Activated CD4-positive, CD25-positive, alpha-beta regulatory T cell (primary cell): ENCODE measurements at places on chromosomes 7 and 10.
A peak's percentile ranks its signal among the peaks of the same experiment; 100 is the strongest.

GRCh38 chr10:92969151-92969550 is 91.4 kb upstream of the CYP26C1 start:
- DNase-seq = no peak

GRCh38 chr10:125559210-125559609 is 123.8 kb downstream of the TEX36 start:
- no peak for DNase-seq

GRCh38 chr10:110679486-110680272 is 35.5 kb downstream of the RBM20 start:
- no peak for DNase-seq

- no peak for DNase-seq
Observed at GRCh38 chr7:51134013-51134441, 182.6 kb downstream of the COBL start.

- DNase-seq = no peak
Observed at GRCh38 chr7:104878577-104878976, 135.4 kb upstream of the KMT2E start.

- no peak for DNase-seq
Observed at GRCh38 chr7:50212666-50213621, 91.6 kb upstream of the IKZF1 start.

- no peak for DNase-seq
Observed at GRCh38 chr7:125059861-125060456, 130.3 kb upstream of the POT1 start.

GRCh38 chr7:107701191-107701590 is 40.6 kb downstream of the SLC26A4 start:
- no peak for DNase-seq

DNA sequence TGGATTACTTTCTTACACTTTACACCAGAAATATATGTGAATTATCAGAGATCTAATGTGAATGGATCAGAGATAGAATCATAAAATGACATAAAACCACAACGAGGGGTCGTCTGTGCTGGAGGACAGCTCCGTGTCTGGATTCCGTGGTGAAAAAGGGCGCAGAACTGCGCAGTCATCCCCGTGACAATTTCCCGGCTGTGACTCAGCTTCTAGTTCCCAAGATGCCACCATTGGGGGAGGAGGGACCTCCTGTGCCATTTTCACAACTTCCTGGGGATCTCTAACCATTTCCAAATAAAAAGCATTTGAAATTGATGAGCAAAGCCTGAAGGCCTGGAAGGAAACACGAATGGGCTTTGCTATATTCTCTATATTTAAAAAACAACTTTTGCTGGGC is 72.1 kb downstream of the PDGFA start:
- no peak for DNase-seq

- no peak for DNase-seq
Observed at GRCh38 chr7:116111475-116111874, 80.9 kb upstream of the TFEC start.

GRCh38 chr10:344582-345200 is 209.4 kb downstream of the ZMYND11 start:
- no peak for DNase-seq

DNA sequence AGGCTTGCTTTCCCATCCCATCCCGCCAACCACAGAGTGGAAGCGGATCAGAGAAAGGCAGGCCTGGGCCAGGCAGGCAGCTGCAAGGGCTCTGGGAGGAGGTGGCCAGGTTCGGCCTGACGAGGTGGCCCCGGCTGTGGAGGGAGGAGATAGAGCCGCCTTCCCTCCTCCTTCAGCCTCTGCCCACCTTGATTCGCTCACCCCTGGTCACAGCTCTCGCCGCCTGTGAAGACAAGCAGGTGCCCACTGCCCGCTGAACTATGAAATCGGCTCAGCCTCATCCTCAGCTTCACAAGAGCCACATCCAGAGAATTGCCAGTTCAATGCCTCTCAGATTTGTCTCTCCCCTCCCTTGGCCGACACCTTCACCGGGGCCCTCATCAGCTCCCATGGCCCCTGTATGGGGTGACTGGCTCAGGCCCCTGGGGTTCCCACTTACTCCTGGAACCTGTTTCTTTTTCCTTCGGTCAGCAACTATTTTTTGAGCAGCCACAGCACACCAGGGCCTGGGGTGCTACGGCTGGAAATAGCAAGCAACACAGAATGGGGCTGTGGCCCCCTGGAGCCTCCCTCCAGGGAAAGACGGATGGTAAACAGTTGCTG is 80.0 kb upstream of the CHST15 start:
- no peak for DNase-seq

DNA sequence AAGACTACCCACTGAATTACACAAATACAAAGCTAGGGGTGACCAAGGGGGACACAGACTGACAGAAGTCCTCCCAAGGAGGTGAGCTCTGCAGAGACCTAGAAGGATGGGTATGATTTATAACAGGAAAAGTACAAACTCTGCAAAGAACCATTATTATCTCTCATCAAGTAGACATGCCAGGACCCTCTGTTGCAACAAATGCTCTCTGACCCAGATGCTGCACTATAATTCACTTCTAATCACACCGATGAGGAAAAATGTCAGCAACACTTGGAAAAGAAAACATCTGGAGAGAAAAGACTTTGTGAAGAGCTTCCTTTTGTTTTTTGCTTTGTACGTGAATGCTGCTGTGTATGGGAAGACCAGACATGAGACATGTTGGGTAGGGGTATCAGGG is 178.3 kb upstream of the PDE1C start:
- no peak for DNase-seq

- DNase-seq = no peak
Observed at GRCh38 chr7:70614237-70615045, 517.5 kb upstream of the GALNT17 start.

- no peak for DNase-seq
Observed at GRCh38 chr7:17940951-17941431, 697 bp upstream of the SNX13 start.

- DNase-seq = no peak
Observed at GRCh38 chr10:125377368-125377767, 217.0 kb upstream of the CTBP2 start.

DNA sequence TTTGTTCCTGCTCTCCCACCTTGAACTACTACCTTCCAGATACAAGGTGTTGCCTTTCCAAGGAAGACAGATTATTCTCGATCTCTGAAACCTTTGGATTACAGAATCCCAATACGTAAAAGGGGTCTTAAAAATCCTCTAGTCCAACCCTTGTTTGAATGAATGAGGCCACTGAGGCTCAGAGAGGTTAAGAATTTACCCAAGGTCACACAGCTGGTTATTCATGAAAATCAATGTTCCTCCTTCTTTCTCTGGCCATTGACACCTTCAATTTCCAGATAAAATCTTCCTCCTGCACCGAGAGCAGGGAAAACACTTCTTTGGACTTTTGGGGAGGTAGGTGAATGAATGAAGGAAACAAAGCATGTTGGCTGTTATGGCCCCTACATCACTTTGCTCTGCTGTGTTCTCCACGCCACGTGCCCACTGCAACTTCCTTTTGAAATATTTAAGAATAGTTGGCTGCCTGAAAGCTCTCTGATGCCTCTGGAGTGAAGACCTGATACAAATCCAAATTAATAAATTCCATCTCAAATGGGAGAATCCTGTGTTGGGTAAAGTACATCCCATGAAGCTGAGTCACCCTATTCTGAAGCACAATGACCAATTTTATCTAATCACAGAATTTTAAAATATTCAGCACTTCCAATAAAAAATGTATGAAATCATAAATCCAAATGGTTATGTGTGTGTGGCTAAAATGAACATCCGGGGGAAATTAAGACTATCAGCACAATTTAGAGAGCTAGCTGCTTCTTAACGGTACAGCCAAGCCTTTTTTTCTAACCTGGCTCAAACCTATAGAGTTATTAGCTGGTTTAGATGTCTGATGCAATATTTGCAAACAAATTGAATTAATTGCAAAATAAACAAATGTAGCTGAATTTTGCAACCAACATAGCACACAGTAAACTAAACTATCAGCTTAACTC is 7.3 kb downstream of the SVIL start:
- DNase-seq = no peak

DNA sequence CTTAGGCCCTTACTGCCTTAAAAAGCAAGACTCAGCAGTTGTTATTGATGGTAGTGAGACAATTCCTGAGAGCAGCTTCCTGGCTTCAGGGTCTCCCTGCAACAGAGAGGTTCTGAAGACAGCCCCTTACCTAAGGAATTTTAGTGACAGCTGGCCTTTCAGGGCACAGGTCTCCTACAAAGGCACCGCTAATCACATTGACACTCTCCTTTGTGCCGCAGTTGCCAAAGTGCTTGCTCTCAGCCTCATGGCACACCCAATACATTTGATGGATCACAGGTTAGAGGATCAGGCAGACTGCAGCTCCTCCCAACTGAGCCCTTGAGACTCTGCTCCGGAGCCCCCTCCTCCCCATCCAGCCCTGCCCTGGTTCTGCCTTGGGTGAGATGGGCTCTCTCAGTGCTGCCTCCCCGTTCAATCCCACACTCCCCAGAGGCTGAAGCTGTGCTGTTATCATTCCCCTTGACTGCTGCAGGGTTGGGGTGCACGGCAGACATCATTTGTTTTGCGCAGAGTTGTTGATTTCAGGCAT is 198.2 kb downstream of the EMX2 start:
- DNase-seq = no peak

- no peak for DNase-seq
Observed at GRCh38 chr7:157855452-157856213, 518.8 kb downstream of the DNAJB6 start.

- peak; percentile 28 for DNase-seq
Observed at GRCh38 chr7:30445770-30446169, 32.8 kb downstream of the NOD1 start.

- no peak for DNase-seq
Observed at GRCh38 chr7:66741-67140, 125.6 kb upstream of the FAM20C start.

DNA sequence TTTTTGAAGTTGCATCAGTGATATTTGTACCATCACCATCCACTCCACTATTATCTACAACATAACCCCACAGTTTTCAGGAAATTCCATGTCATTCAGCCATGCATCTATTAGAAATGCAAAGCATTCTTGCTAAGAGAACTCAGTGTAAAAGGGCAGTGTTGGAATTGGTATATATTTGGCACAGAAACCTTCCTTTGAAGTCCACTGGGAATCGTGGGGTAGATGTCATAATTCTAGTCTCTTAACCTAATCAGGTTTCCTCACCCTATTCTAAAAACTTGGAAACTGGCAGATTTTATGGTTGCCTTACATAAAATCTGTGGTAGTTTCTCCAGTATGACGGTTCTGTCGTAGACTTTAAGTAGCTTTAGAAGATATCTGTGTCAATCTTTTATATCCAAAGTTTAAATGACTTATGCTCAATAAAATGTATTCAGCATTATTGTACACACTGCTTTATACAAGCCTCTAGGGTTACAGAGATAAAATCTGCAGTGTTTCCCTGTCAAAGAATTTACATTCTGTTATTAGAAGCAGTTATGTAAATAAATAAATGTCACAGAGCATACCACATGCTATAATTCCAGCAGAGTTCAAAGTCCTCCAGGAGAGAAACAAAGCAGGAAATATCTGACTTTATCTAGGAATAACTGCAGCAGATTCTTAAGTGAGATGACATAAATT is 704.4 kb upstream of the CELF2 start:
- DNase-seq = no peak

GRCh38 chr7:51129527-51130472 is 186.8 kb downstream of the COBL start:
- DNase-seq = no peak

DNA sequence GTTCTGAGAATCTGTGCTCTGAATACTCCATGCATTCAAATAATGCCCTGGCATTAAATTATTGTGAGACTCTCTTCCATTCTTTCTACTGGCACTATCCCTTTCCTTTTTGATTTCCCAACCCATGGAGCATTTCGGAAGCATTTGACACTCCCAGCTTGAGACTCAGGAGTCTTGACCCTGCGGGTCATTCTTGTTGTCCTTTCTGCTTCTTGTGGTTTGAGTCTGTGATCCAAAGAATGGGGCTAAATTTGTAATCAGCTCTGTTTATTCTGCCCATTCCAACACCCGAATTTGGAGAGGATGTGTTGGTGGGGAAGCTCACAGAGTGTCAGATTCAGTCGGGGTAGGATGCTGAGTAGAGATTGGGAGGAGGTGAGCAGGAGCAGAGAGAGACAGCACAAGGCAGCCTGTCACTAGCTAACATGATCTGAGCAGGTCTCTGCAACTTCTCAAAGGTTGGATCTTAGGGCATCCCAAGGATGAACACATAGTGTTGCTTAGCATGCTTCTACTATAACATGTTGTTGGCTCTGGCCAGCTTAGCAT is 80.4 kb upstream of the BMPER start:
- no peak for DNase-seq

GRCh38 chr7:117993377-117994003 is 120.2 kb upstream of the CTTNBP2 start:
- no peak for DNase-seq

GRCh38 chr10:34228066-34228465 is 587.0 kb downstream of the PARD3 start:
- no peak for DNase-seq

DNA sequence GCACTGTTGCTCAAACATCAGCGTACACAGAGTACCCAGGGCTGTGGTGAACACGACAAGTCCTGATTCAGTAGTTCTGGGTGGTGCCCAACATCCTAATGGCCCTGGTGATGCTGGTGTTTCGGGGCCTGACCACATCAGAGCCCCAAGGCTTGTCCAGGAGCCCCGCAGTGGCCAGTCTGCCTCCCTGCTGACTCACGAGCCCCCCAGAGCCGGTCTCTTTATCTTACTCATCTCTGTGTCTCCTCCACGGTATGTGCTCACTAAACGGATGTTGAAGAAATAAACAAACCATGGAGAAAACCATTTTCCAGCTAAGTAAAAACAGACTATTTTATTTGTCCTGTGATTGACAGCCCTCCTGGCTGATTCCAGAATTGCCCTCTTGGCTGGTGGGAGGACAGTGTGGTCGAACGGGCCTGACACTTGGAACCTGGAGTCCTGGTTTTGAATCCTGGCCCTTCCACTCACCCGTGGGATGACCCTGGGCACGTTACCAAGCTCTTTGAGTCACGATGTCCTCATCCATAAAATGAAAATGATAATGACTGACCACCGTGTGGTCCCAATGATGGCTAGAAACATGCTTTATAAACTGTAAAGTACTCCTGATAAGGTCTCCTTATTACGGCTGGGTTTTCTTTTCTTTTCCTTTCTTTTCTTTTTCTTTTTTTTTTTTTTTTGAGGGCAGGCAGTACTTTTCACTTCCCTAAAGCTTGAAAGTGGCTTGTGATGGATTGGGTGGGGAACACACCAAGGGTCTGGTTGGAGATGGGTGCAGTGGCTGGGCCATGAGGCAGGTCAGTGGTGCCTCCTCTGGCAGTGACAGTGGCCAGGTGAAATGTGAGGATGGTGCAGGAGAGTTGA is 5.7 kb downstream of the HIP1 start:
- no peak for DNase-seq

GRCh38 chr7:155371884-155372781 is 74.5 kb downstream of the INSIG1 start:
- DNase-seq = no peak
